Tracheal epithelial cell (primary cell): ENCODE measurements at places on chromosomes 3 and 15. TPM values are rescaled to one million over a fixed set of nuclear protein-coding genes. Genes with fewer than 3 reads are reported as not detected.

Gene ZIC4
- total RNA-seq, result not detected in 2 replicates

Gene TMEM158
- 1.5 and 8.4 TPM in 2 replicates for total RNA-seq

Gene AP3S2
- 40.7 and 45.6 TPM in 2 replicates for total RNA-seq

Gene KBTBD8
- total RNA-seq, result 0.64 and 1.4 TPM in 2 replicates

Gene UROC1
- not detected in 2 replicates for total RNA-seq

Gene ZMYND10
- 0.24 and 1.9 TPM in 2 replicates for total RNA-seq

Gene ATP8B4
- 0.24 and 1.1 TPM in 2 replicates for total RNA-seq

Gene GOLGA6C
- not detected in 2 replicates for total RNA-seq

Gene MESP2
- total RNA-seq, result 0.48 and 1.3 TPM in 2 replicates

Gene EBLN2
- total RNA-seq, result 2.7 and 4.0 TPM in 2 replicates

Gene TM4SF4
- total RNA-seq, result not detected in 2 replicates

Gene PLXNB1
- 74.7 and 103 TPM in 2 replicates for total RNA-seq

Gene NSUN3
- total RNA-seq, result 5.8 and 9.2 TPM in 2 replicates

Gene PRICKLE2
- 5.1 and 11.8 TPM in 2 replicates for total RNA-seq

Gene CLRN1
- total RNA-seq, result not detected in 2 replicates

Gene FSIP1
- total RNA-seq, result 9.4 and 14.5 TPM in 2 replicates

Gene C3orf49
- total RNA-seq, result not detected in 2 replicates

Gene CCR2
- not detected in 2 replicates for total RNA-seq

Gene ADCY5
- under 0.01 TPM in 1 of 2 replicates, not detected in the other for total RNA-seq

Gene GOLGA6L4
- 0.21 and 0.96 TPM in 2 replicates for total RNA-seq

Gene CHDH
- under 0.01 and 1.2 TPM in 2 replicates for total RNA-seq

Gene IL20RB
- 86.8 and 233 TPM in 2 replicates for total RNA-seq

Gene LOXL1
- total RNA-seq, result 14.7 and 36.6 TPM in 2 replicates

Gene CHRNA7
- total RNA-seq, result 0.21 and 0.24 TPM in 2 replicates

Gene GOLGA8N
- 0.72 and 2.8 TPM in 2 replicates for total RNA-seq

Gene ESYT3
- total RNA-seq, result 0.43 and 0.48 TPM in 2 replicates

Gene SLC22A13
- 0.24 and 0.64 TPM in 2 replicates for total RNA-seq

Gene RPL35A
- 563 and 646 TPM in 2 replicates for total RNA-seq

Gene SOX14
- not detected in 2 replicates for total RNA-seq

Gene HGD
- total RNA-seq, result 3.4 TPM in 1 of 2 replicates, not detected in the other

Gene ACTC1
- total RNA-seq, result not detected in 2 replicates

Gene AGTR1
- total RNA-seq, result not detected in 2 replicates

Gene FETUB
- not detected in 2 replicates for total RNA-seq

Gene TBC1D21
- total RNA-seq, result not detected in 2 replicates

Gene ASB14
- total RNA-seq, result not detected in 2 replicates

Gene CEMIP
- total RNA-seq, result 0.72 and 0.85 TPM in 2 replicates

Gene HRH1
- 3.6 and 8.9 TPM in 2 replicates for total RNA-seq

Gene PROK2
- not detected in 2 replicates for total RNA-seq

Gene COLQ
- total RNA-seq, result under 0.01 TPM in 2 replicates

Gene GLT8D1
- total RNA-seq, result 67.6 and 68.7 TPM in 2 replicates

Gene BNC1
- total RNA-seq, result 52.1 and 69.3 TPM in 2 replicates

Gene RETNLB
- total RNA-seq, result not detected in 2 replicates

Gene GPR87
- 57.6 and 83.1 TPM in 2 replicates for total RNA-seq

Gene MOBP
- total RNA-seq, result not detected in 2 replicates

Gene COL6A5
- total RNA-seq, result not detected in 2 replicates

Gene TUSC2
- 14.9 and 16.9 TPM in 2 replicates for total RNA-seq

Gene C3orf22
- total RNA-seq, result not detected in 2 replicates

Gene PLA2G4E
- total RNA-seq, result 0.21 and 0.96 TPM in 2 replicates

Gene HMCES
- 27.5 and 55.9 TPM in 2 replicates for total RNA-seq

Gene OPA1
- 64.3 and 87.4 TPM in 2 replicates for total RNA-seq

Gene SIN3A
- 19.8 and 25.2 TPM in 2 replicates for total RNA-seq
